ENCODE measurements at places on chromosomes 11 and 22.

GRCh38 chr22:47373648-47374272 lies 611.3 kb downstream of the TBC1D22A start:
- H3K4me3 ChIP-seq = no peak overlapping the region
- no peaks in the 10 kb centered on the region for H3K4me1 ChIP-seq
- no peak for DNase-seq
- H3K36me3 ChIP-seq = no peaks in the 10 kb centered on the region
- no peak overlapping the region for H3K27ac ChIP-seq
- H3K27me3 ChIP-seq = no peaks in the 10 kb centered on the region

DNA sequence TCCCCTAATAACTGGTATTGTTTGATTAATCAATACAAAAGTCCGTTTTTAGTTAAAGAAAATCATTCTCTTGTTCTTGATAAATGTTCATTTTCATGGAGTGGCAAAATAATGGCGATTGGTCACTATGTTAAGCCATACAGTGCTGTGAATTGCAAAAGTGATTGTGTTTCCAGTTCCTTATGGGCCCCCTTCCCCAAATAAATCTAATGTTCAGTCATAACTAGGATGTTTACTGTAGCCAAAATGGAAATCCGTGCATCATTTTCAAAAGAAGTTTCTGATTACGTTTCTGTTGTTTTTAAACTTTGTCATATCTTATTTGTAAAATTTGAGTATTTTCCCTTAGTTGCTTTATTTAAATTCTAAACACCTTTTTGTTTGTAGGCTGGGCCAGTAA lies 845 bp downstream of the RBM7 start:
- H3K4me1 ChIP-seq = peaks cover 57% of the 10 kb centered on the region
- H3K27ac ChIP-seq = peak overlapping the region; percentile 98
- H3K36me3 ChIP-seq = peaks cover 4% of the 10 kb centered on the region
- H3K4me3 ChIP-seq = peak overlapping the region; percentile 91
- no peaks in the 10 kb centered on the region for H3K27me3 ChIP-seq
- no peak for DNase-seq

- no peak overlapping the region for H3K4me3 ChIP-seq
- no peak overlapping the region for H3K27ac ChIP-seq
- no peaks in the 10 kb centered on the region for H3K27me3 ChIP-seq
- no peaks in the 10 kb centered on the region for H3K36me3 ChIP-seq
- no peak for DNase-seq
Observed at GRCh38 chr11:47376107-47376524, 2.2 kb downstream of the SPI1 start.

DNA sequence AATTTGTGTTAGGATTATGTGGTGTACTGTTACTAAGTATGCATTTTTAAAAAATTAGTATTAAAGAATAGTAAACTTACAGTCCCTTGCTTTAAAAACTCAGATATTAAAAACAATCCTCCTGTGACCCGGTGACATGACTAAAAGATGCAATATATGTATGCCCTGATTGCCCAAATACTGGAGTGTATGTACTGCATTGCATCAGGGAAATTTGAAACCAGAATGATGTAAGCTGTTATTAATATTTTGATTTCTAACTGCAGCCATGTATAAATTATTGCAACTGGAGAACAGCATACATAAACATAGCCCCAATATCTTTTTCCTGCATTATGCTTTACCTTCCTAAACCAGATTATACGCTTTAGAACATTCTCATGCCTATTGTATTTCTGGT lies 3.7 kb upstream of the HSPA8 start:
- no peak overlapping the region for H3K4me3 ChIP-seq
- no peak overlapping the region for H3K27ac ChIP-seq
- H3K4me1 ChIP-seq = peaks cover 43% of the 10 kb centered on the region
- no peaks in the 10 kb centered on the region for H3K27me3 ChIP-seq
- DNase-seq = no peak

DNA sequence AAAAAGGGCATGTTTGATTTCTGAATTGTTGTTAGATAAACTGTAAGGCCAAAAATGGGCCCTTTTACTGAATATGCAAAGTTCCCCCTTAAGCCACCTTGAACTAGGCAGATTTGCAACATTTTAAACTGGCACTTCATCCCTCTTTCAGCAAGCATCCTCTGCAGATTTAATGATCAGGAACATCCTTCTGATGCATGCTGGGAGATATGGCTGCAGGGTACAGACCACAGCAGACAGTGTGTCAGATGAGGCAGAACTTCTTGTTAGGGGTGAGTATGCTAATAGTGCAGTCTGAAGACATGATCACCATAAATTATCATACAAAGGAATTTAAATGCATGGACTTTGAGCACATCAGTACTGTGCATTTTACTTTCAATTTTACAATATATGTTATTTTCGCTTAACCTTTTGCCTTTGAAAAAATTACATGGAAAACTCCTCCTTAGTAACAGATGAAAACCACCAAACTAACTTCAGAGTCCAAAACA lies 462.5 kb upstream of the ARHGAP42 start:
- H3K4me3 ChIP-seq = no peak overlapping the region
- H3K36me3 ChIP-seq = no peaks in the 10 kb centered on the region
- H3K4me1 ChIP-seq = no peaks in the 10 kb centered on the region
- no peak overlapping the region for H3K27ac ChIP-seq
- DNase-seq = no peak

DNA sequence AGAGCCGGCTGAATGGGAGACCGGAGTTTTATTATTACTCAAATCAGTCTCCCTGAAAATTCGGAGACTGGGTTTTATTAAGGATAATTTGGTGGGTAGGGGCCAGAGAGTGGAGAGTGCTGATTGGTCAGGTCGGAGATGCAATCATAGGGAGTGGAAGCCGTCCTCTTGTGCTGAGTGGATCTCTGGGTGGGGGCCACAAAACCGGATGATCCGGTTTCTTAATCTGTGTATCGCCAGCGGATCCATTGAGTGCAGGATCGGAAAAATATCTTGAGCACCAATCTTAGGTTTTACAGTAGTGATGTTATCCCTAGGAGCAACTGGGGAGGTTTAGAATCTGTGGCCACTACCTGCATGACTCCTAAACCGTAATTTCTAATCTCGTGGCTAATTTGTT lies 886 bp upstream of the NIPSNAP1 start:
- H3K27ac ChIP-seq = no peak overlapping the region
- peak overlapping the region; percentile 79 for H3K4me3 ChIP-seq
- H3K4me1 ChIP-seq = peaks cover 5% of the 10 kb centered on the region

GRCh38 chr11:130456286-130456685 lies 7.8 kb downstream of the ADAMTS15 start:
- no peak overlapping the region for H3K27ac ChIP-seq
- no peaks in the 10 kb centered on the region for H3K27me3 ChIP-seq
- no peak for DNase-seq
- no peaks in the 10 kb centered on the region for H3K36me3 ChIP-seq
- H3K4me3 ChIP-seq = no peak overlapping the region
- H3K4me1 ChIP-seq = no peaks in the 10 kb centered on the region

DNA sequence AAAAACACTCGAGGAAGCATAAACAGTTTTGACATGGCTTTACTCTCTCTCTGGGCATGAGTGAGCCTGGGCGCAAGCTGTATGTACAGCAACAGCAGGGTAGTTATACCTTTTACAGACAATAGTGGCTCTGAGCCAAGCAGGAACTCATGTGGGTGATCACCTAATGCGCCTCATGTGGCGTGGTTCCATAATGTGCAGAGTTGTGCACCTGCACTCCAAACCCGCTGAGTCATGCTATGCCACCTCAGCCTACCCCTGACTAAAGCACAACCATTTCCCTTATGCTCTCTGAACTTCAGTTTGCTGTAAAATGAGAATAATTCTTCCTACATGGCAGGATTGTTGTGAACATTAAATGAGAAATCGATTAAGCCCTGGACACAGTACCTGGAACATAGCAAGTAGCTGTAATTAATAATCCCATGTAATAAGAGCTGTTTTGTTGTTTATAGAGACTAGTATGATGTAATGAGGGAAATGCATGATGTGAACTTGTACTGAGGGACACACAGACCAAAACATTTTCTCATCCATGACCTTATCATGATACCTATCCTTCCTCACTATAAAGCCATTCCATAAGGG lies 71.6 kb downstream of the CCDC34 start:
- H3K36me3 ChIP-seq = no peaks in the 10 kb centered on the region
- H3K4me3 ChIP-seq = no peak overlapping the region
- no peak overlapping the region for H3K27ac ChIP-seq
- no peak for DNase-seq
- H3K4me1 ChIP-seq = no peaks in the 10 kb centered on the region

DNA sequence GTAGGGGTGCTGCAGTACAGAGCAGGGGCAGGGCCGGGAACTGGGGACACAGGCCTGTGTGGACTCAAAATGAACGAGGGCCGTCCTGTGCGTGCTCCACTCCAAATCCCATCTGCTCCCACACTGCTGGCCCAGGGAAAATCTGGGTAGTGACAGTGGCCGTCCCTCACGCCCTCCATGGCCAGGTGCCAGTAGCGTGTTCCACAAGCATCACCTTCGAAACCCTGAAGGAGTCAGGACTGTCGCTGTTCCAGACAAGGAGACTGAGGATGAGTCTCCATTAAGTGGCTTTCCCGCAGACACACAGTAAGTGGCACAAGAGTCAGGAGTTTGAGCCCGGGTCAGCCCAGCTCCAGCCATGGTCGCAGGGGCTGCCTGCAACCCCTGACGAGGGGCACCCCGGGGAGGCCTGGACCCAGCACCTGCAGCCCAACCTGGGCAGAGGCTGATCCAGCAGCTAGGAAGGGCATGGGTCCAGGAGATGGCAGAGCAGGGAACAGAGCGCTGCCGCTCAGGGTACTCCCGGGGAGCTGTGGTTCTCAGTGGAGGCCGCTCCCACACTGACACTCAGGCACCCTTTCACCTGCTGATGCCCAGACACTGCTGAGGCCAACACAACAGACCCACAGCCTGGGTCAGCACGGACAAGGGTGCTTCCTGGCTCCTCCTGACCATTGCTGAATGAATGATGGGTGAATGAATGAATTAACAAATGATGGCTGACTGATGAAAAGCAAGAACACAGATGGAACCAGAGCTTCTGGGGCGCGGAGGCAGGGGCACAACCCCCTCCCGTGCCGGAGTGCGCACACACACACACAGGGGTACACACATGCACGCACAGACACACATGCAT lies 35.3 kb downstream of the IGF2 start:
- H3K27me3 ChIP-seq = no peaks in the 10 kb centered on the region
- no peaks in the 10 kb centered on the region for H3K4me1 ChIP-seq
- H3K27ac ChIP-seq = no peak overlapping the region
- no peaks in the 10 kb centered on the region for H3K36me3 ChIP-seq

DNA sequence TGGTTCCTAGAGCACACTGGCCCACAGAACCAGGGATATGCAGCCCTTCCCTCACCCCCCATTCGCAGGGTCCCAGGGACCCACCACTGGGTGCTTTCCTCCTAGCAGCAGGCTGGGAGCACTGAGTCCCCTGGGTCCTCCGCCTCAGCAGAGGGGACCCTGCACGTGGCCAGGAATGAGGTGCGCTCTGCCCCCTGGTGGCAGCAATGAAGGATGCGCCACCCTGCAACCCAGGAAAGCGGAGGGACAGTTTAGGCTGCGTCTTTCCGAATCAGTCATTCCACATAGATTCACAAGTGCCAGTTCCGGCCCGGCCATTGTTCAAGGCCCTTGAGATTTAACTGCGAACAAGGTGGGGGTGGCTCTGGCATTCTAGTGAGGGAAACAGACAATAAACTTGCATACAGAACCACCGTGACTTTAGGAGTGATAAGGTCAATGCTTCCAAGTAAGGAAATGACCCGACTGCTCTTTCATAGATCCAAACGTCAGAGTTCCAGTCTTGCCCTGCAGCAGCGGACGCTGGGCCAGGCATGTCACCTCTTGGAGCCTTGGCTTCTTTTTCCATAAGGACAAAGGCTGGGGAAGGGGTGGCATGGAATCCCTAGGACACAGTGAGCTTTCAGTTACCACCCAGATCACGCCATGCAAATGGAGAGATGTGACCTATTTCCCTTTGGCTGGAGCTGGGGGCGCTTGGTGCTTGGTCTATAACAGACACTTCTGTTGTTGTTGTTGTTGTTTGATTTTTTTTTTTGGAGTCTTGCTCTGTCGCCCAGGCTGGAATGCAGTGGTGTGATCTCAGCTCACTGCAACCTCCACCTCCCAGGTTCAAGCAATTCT lies 7.7 kb downstream of the RIN1 start:
- H3K36me3 ChIP-seq = no peaks in the 10 kb centered on the region
- H3K4me1 ChIP-seq = peaks cover 40% of the 10 kb centered on the region
- DNase-seq = peak; percentile 85
- peak overlapping the region; percentile 38 for H3K4me3 ChIP-seq

DNA sequence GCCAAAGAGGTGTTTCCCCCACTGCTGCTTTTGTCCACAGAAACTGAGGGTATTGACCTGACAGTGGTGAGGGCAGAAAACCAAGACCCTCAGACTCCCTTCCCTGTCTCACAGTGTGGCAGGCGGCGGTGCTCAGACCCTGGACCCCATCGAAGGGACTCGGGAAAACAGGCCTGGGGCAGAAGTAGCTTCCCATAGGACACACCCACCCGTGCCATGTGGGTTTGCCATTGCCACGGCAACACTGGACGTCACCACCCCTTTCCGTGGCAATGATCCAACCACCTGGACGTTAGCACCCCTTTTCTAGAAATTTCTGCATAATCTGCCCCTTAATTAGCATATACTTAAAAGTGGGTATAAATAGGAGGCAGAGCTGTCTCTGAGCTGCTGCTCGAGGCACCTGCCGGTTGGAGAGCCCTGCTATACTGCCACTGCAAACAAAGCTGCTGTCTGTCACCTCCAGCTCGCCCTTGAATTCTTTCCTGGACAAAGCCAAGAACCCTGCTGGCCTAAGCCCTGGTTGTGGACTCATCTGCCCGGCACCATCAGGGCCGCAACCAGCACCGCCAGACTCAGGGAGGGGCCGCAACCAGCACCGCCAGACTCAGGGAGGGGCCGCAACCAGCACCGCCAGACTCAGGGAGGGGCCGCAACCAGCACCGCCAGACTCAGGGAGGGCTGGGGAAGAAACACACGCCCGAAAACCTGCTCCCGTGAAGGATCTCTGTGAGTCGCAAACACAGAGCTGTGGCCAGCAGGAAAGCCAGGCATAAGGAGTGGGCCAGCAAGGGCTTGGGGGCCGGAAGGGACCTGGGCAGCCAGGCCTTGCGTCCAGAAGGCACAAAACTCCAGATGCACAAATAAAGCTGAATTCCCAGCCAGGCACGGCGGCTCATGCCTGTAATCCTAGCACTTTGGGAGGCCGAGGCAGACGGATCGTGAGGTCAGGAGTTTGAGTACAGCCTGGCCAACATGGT lies 10.4 kb downstream of the MLC1 start:
- no peak overlapping the region for H3K4me3 ChIP-seq
- no peak overlapping the region for H3K27ac ChIP-seq
- no peaks in the 10 kb centered on the region for H3K4me1 ChIP-seq
- H3K27me3 ChIP-seq = no peaks in the 10 kb centered on the region
- H3K36me3 ChIP-seq = no peaks in the 10 kb centered on the region

- H3K4me3 ChIP-seq = no peak overlapping the region
- H3K27ac ChIP-seq = no peak overlapping the region
- no peaks in the 10 kb centered on the region for H3K27me3 ChIP-seq
Observed at GRCh38 chr22:25714739-25715138, 27.2 kb upstream of the MYO18B start.

GRCh38 chr22:23177197-23177596 lies 3.1 kb upstream of the BCR start:
- no peaks in the 10 kb centered on the region for H3K27me3 ChIP-seq
- DNase-seq = no peak
